ENCODE measurements at places on chromosomes 7 and 10.

GRCh38 chr7:38574086-38574485 is 57.1 kb downstream of the AMPH start:
- no peak for DNase-seq

GRCh38 chr10:30467651-30468338 is 33.8 kb downstream of the MAP3K8 start:
- DNase-seq, result no peak

DNA sequence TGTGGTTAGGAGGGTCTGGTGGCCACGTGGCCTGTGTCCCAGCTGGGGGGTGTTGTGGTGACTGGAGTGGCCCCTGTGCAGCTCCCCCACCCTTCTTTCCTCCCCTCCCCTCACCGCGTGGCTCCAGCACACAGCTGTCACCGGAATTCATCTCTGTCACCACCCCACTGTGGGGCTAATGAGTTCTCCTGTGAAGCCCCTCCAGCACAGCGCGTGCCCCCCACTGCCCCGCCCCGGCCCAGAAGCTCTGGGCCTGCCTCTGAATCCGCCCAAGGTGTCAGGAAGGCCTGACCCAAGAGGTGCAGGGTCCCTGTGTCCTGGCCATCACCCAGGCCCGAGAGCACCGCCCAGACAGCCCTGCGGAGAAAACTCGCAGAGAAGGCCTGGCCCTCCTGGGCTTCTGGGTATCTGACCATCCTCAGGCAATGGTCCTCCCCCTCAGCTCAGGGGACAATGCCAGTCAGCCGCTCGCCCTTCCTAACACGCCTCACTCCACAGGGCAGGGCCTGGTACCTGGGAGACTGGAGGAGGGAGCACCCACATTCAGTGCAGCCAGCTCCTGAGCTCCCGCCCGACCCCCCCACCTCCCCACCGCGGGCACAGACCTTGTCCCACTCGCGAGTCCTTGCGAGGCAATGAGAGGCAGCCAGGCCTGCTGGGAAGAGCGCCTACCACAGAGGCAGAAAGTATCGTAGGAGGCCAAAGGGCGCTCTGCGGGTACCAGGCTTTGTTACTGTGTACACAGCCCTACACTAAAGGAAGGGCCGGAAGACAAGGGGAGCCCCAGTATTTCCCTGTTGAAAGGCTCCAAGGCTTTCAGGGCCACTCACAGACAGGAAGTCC is 38.2 kb downstream of the GBX1 start:
- DNase-seq, result no peak

DNA sequence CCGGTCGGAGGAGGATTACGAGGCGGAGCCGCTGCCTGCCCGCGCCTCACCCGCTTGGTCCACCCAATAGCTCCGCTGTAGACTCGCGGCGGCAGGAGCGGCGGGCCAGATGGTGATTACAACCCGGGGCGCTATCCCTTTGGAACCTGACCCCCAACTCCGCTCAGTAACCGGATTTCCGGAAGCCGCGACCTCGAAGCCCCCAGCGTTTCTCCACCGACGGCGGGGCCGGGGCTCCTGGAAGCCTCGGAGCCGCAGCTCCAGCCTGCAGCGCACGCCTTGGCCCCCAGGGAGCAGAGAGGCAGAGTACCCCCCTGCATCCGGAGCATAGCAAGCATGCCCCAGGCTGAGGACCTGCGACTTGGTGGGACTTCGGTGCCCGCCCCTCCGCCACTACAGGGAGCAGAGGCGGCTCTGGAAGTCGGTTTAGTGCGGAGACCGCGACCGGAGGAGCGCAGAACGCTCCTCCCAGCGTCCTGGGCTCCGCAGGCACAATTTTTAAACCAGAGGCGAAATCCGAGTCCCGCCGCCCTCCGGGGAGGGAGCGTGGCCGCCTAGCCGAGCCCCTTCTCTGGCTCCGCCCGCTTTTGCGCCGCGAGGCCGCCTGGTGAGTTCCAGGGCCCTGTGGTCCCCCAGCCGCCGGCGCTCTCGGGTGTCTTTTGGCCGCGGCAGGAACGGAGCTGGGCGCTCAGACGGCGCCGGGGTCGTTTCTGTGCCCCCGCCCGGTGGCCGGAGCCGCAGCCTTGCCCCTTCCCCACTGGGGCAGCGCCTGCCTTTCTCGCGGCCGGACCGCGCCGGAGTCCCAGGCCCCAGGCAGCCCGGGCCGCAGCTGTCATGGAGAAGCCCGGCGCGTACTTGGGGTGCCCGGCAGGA is 28.2 kb upstream of the BMS1 start:
- no peak for DNase-seq

- DNase-seq, result no peak
Measured at GRCh38 chr7:1383398-1384112, 75.7 kb downstream of the MICALL2 start.

DNA sequence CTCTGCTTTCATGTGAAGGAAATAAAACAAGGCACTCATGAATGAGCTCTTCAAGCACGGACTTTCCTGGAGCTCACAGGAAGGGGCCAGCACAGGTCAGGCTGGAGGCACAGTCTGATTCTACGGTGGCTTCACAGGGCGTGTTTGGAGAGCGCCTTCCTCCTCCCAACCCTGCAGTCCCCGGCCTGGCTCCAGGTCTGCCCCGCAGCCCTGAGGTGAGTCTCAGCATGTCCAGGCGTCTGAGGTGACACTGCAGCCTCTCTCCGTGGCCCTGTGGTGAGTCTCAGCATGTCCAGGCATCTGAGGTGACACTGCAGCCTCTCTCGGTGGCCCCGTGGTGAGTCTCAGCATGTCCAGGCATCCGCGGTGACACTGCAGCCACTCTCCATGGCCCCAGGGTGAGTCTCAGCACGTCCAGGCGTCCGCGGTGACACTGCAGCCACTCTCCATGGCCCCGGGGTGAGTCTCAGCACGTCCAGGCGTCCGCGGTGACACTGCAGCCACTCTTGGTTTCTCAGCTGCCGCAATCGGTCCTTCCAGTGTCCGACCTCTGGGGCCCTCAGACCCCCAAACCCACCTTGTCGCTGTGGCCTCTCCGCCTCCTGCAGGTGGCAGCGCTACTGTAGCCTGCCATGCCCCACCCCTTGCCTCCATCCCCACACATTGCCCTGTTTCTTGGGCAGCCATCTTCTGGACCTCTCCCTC is 381.7 kb downstream of the DNAJB6 start:
- no peak for DNase-seq

- DNase-seq, result no peak
Measured at GRCh38 chr7:33043501-33044400, 18.8 kb downstream of the NT5C3A start.

DNA sequence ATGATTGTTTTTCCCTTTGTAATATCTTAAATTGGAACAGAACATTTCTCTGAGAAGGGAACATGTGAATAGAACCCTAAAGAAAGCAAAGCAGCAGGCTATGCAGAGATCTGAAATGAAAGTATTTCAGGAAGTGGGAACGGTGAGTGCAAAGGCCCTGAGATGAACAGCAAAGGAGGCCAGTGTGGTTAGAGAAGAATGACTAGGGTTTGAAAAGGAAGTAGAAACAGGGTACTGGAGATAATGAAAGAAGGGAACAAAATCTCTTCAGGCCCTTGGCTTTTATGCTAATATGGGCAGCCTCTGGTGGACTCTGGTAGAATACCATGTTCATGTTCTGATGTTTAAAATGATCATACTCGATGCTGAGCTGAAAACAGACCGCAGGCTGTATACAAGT is 22.2 kb downstream of the ARHGAP21 start:
- no peak for DNase-seq

GRCh38 chr10:1679821-1680650 is 57.3 kb downstream of the ADARB2 start:
- peak; percentile 9 for DNase-seq

DNA sequence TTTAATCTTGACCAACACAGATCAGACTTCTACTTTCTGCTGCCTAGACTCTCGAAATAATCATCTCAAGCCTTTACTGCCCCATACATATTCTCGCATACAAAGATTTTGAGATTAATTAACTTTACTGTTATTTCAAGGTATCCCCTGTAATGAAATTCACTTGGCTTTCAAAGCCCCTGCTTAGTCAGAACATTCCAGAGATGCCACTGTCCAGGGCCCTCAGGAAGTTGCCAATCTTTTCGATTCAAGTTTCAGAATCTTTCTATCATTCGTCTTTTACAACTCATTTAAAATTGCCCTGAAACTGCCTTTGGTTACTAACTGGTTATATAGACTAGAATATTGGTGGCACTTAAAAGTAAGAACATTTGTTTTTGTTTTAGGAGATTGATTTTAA is 320.2 kb downstream of the CDK14 start:
- DNase-seq, result no peak

GRCh38 chr7:121994625-121995410 is 121.9 kb downstream of the PTPRZ1 start:
- DNase-seq, result no peak

DNA sequence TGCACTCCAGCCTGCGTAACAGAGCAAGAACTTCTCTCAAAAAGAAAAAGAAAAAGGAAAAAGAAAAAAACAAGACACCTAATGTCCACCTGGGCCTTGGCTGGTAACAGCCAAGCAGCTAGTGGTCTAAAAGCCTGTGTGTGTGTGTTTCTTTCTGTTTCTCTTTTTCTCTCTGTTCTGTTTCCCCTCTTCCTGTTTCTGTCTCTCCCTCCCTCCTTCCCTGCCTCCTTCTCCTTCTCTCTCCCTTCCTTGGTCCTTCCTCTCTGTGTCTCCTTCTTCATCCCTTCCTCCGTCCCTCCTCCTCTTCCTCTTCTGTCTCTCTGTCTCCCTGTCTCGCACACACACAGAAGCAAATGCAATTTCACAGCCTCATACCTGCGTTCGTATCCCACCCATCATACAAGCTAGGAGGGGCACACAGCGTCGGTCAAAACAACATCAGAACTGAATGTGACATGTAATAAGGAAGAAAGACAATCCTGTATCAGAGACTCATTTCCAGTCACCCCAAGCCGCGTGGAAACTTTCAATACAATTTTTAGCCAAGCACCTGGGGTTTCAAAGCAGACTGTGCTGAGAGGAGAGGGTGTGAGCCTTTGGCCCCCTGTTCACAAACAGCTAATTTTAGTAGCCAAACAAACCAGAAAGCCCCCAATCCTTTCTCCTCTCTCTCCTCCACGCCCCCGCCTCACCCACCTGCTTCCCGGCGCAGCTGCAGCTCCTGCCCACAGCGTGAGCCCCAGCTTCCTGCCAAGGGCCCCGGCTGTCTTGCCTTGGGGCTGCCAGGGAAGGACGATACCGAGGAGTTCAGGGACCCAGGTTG is 50.2 kb upstream of the GNA12 start:
- DNase-seq, result peak; percentile 28

DNA sequence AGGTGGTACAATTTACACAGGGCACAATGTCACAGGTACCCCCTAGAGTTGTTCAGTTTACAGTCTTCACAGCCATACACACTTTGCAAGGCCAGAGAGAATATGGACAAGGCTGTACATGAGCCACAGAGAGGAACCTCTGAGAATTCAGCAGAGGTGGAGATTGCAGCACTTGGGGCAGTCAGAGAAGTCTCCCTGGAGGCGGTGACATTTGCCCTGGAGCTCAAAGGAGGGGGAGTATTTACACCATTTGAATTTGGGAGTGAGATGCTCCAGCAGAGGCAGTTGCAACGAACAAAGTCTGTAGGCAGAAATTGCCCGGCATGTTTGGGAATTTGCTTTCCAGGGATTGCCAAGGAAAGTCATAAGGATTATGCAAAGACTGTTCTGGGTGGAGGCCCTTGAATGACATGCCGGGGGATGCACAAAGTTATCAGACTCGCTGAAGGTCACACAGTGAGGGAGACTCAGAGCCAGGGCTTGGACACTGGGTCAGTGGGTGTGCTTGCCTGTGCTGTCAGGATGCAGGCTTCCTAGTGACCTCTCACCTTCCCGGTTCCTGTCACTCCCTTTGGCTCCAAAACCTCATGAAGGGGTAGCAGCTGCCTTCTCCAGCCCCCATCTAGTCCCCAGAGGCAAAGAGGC is 160.7 kb upstream of the PCBD1 start:
- no peak for DNase-seq

GRCh38 chr7:106155027-106155426 is 42.9 kb upstream of the SYPL1 start:
- DNase-seq, result no peak

DNA sequence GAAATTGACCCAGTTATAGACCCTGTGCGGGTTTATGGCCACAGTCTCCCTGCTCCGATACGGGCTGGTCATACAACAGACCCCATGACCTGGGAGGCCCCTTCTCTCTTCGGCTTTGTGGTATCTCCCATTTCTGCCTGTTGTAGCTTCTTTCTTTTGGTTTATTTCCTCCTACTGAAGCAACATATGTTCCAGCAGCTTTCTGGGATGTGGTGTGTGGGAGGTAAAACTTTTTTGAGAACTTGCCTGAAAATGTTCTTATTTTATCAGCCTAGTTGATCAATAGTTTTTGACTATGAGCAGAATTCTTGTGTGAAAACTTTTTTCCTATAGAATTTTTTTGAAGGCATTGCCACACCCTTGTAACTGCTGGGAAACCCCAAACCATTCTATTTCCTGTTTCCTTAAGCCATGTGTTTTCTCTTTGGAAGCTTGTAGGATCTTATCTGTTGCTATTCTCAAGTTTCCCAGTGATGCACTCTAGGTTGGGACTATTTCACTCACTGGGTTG is 80.0 kb downstream of the DAGLB start:
- no peak for DNase-seq

DNA sequence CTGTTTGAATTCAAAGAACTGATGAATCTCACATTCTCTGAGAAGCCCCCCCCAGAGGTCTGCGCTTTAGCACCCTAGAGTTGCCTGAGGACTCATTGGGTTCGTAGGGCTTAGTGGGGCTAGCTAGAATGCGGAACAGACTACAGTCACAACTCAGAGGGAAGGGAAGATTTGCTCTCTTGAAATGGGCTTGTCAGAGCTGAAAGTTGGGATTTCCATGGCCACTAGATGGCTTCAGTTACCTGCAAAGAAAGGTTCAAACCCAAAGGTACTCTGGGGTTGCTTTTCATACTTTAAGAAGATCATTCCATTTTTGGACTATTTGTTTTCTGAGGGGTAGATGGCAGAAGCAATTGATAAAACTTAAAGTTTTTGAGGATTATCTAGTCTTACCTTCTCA is 205.0 kb downstream of the BBS9 start:
- no peak for DNase-seq

DNA sequence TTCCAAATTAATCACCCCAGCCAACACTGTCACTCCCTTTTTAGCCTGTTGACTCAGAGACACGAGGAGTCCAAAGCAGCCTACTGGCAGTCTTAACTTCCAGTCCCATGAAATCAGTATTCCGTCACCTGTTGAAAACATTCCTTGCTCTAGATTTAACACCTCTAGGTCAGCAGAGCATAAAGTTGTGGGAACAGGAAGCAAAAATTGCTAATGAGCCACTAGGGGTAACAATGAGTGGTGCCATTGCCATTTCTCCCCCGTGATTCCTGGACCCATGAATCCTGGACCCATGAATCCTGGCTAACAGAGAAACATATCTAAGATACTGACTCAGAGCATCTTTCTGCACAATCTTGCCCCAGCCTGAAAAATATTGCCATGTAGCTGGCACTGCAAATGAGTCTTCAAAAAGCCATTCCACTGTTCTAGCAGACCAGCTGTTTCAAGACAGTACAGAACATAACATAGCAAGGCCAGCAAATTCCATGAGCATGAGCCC is 252.7 kb upstream of the PTER start:
- no peak for DNase-seq

- DNase-seq, result no peak
Measured at GRCh38 chr7:139659922-139660316, 117.9 kb downstream of the HIPK2 start.

GRCh38 chr10:109743574-109743973 is 179.7 kb downstream of the XPNPEP1 start:
- no peak for DNase-seq

- no peak for DNase-seq
Measured at GRCh38 chr7:155928583-155928982, 116.3 kb upstream of the SHH start.
